ENCODE measurements at places on chromosomes 6 and 20. TPM values are rescaled to one million over a fixed set of nuclear protein-coding genes. Genes with fewer than 3 reads are reported as not detected.

Gene SLC22A3
- 51.8 TPM for total RNA-seq

Gene ADGRG6
- 32.2 TPM for total RNA-seq

Gene BTN1A1
- total RNA-seq: not detected

Gene NKAPL
- total RNA-seq: 0.33 TPM

Gene WFDC12
- 0.67 TPM for total RNA-seq

Gene TMEM74B
- total RNA-seq: 10.2 TPM

Gene ABCF1
- 55.5 TPM for total RNA-seq

Gene MDFI
- total RNA-seq: 8.9 TPM

Gene SPATS1
- 0.91 TPM for total RNA-seq

Gene TFAP2A
- total RNA-seq: 1.0 TPM

Gene FRS3
- 6.5 TPM for total RNA-seq

Gene CDSN
- total RNA-seq: not detected

Gene HMGCLL1
- 1.6 TPM for total RNA-seq

DNA sequence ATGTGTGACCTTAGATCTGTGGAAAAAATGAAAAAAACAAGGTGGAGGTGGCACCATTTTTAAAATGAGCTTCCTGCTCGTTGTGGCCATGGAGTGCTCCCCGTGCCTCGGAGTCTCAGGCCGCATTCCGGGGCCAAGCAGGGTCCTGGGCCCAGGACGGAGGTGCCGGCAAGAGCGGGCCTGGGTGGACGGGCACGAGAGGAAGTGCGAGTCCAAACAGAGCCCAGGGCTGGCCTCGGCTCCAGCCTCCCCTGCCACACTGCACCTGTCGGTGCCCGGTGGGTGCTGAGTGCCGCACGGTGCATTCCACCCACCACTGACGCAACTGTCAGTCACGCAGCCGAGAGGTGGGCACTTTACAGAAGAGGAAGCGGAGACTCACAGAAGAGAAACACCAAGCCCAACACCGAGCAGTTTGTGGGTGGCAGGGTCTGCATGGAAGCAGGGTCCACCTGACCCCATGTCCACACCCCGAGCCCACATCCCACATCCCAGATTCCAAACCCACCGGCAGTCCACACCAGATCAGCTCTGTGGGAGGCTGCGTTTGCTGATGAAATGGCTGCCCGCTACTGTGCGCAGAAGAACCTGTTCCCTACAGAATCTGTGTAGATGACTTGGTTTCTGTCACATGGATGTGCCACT, 97.7 kb downstream of the PSMB1 start:
- DNase-seq: no peak
- no peaks in the 10 kb centered on the region for H3K36me3 ChIP-seq
- no peaks in the 10 kb centered on the region for H3K27me3 ChIP-seq
- H3K4me3 ChIP-seq: no peak overlapping the region
- peaks cover 7% of the 10 kb centered on the region for H3K4me1 ChIP-seq

DNA sequence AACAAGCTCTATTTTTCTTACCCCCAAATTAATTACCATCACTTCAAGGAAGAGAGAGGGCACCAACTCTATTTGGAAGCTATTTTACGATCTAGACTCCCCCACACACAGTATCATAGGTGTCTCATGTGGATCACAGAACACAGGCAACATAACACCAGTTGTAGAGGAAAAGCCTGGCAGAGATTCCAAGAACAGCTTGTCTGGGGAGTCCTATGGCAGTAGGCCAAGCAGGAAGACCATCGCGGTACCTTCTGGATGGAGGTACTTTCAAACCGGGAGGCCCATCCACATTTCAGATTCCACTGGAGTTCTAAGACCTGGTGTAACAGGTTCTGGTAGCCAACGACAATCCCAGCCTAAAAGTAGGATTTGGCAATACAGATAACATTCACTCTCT, 37.6 kb upstream of the SPDEF start:
- H3K4me1 ChIP-seq: peaks cover 14% of the 10 kb centered on the region
- no peaks in the 10 kb centered on the region for H3K27me3 ChIP-seq
- H3K36me3 ChIP-seq: peaks cover 10% of the 10 kb centered on the region
- H3K27ac ChIP-seq: no peak overlapping the region
- no peak for DNase-seq
- H3K4me3 ChIP-seq: no peak overlapping the region

GRCh38 chr6:32170294-32170693, 5.6 kb downstream of the AGPAT1 start:
- peaks cover 24% of the 10 kb centered on the region for H3K4me1 ChIP-seq
- no peak overlapping the region for H3K4me3 ChIP-seq
- peaks cover 48% of the 10 kb centered on the region for H3K36me3 ChIP-seq

DNA sequence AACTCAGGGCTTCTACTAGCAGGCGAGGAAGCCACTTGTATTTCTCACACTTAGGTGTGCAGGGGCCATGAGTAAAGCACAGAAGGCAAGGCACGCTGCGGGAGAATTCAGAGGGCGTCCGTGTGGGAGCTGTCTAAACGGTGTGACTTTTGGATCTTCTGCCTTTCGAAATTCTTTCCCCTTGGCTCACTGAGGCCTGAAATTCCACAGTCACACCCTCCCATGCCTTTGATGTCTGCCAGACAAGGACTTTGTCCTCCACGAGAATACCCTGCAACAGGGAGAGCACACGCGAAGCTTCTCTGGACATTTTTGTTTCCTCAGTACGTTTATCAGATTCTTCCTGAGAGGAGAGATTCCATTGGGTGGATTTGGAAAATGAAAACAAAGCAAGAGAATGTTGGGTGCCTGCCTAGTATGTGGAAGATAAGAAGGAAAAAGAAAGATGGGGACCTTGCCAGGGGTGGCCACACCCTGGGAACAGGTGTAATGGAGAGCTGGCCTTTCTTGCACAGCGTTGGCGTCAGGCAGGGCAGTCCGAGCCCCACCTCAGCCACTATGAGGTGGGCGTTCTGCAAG, 235.7 kb downstream of the MYLK4 start:
- H3K4me1 ChIP-seq: no peaks in the 10 kb centered on the region
- H3K36me3 ChIP-seq: no peaks in the 10 kb centered on the region
- no peak for DNase-seq
- no peaks in the 10 kb centered on the region for H3K27me3 ChIP-seq

- no peak overlapping the region for H3K27ac ChIP-seq
- no peaks in the 10 kb centered on the region for H3K27me3 ChIP-seq
- peaks cover 3% of the 10 kb centered on the region for H3K4me1 ChIP-seq
- no peak for DNase-seq
These were observed 170.3 kb upstream of the TAB2 start for GRCh38 chr6:149147195-149147594.

GRCh38 chr6:143098054-143098671, 37.5 kb downstream of the AIG1 start:
- H3K27ac ChIP-seq: peak overlapping the region; percentile 28
- H3K36me3 ChIP-seq: no peaks in the 10 kb centered on the region
- DNase-seq: no peak
- no peaks in the 10 kb centered on the region for H3K27me3 ChIP-seq

DNA sequence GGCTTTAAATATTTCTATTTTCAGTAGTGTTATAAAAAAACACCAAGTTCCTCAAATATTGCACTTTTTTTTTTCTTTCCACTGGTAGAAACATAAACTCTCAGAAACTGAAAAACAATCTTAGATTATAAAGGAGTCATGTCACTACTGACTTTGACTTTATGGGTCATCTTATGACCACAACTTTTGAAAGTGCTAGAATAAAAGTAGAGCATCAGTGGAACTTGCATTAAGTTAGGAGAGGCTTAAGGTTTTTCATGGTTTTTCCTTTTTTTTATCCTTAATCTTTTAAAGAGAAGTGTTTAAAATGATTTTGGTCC, 56.6 kb upstream of the SUPT3H start:
- peaks cover 27% of the 10 kb centered on the region for H3K4me1 ChIP-seq
- no peaks in the 10 kb centered on the region for H3K36me3 ChIP-seq
- no peak overlapping the region for H3K4me3 ChIP-seq
- H3K27ac ChIP-seq: no peak overlapping the region
- DNase-seq: no peak
- H3K27me3 ChIP-seq: no peaks in the 10 kb centered on the region

- H3K27ac ChIP-seq: no peak overlapping the region
- peaks cover 12% of the 10 kb centered on the region for H3K4me1 ChIP-seq
- DNase-seq: no peak
- no peak overlapping the region for H3K4me3 ChIP-seq
These were observed 8.8 kb downstream of the MDFI start for GRCh38 chr6:41647061-41647511.

GRCh38 chr6:79048611-79049010, 29.4 kb downstream of the PHIP start:
- no peaks in the 10 kb centered on the region for H3K4me1 ChIP-seq
- H3K4me3 ChIP-seq: no peak overlapping the region
- H3K27me3 ChIP-seq: no peaks in the 10 kb centered on the region
- H3K36me3 ChIP-seq: peaks cover 14% of the 10 kb centered on the region

GRCh38 chr6:87572883-87573282, 16.9 kb downstream of the RARS2 start:
- H3K4me3 ChIP-seq: no peak overlapping the region
- no peaks in the 10 kb centered on the region for H3K36me3 ChIP-seq
- H3K27ac ChIP-seq: no peak overlapping the region
- no peaks in the 10 kb centered on the region for H3K27me3 ChIP-seq
- no peak for DNase-seq

DNA sequence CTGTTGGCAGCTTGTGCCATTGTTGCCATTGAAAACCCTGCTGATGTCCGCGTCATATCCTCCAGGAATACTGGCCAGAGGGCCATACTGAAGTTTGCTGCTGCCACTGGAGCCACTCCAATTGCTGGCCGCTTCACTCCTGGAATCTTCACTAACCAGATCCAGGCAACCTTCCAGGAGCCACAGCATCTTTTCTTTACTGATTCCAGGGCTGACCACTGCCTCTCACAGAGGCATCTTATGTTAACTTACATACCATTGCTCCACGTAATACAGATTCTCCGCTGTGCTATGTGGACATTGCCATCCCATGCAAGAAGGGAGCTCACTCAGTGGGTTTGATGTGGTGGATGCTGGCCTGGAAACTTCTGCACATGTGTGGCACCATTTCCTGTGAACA, 221.8 kb upstream of the FAM83B start:
- no peaks in the 10 kb centered on the region for H3K36me3 ChIP-seq
- H3K4me1 ChIP-seq: no peaks in the 10 kb centered on the region
- H3K27me3 ChIP-seq: no peaks in the 10 kb centered on the region
- no peak for DNase-seq
- no peak overlapping the region for H3K4me3 ChIP-seq

- no peaks in the 10 kb centered on the region for H3K36me3 ChIP-seq
- H3K27ac ChIP-seq: no peak overlapping the region
- H3K4me1 ChIP-seq: no peaks in the 10 kb centered on the region
- no peaks in the 10 kb centered on the region for H3K27me3 ChIP-seq
These were observed 746.8 kb downstream of the CBLN4 start for GRCh38 chr20:55258559-55258958.

DNA sequence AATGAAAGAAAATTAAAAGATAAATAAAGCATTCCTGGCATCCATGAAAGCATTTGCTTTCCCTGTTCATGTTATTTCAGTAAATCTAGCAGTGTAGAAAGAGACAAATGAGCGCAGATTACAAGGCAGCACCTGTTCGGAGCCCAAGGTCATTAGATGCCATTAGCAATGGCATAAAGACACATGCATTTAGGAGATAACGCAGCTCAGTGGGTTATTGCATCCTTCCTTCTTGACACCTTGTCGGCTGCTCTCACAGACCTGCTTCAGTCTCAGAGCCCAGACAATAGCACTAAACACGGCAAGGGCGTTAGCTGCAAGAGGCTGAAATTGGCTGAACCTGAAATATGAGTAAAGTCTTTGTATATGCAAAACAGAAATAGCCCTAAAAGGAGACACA, 140.3 kb downstream of the ATXN1 start:
- H3K27me3 ChIP-seq: no peaks in the 10 kb centered on the region
- H3K36me3 ChIP-seq: no peaks in the 10 kb centered on the region
- DNase-seq: no peak
- H3K4me1 ChIP-seq: peaks cover 4% of the 10 kb centered on the region

DNA sequence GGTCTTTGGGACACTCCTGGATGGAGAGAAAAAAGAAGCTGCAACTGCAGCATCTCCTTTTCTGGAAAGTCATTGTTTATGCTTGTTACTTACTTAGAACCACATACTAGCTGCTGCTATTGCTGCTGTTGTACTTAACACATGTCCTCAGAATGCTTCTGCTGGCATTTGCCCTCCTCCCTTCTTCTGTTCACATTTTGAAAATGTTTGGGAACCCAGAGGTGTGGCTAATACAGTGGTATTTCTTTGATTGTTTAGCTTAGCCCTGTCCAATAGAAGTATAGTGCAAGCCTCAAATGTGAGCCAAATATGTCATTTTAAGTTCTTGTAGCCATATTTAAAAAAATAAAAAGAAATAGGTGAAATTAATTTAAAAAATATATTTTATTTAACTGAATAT, 8.4 kb downstream of the DTD1 start:
- H3K27me3 ChIP-seq: no peaks in the 10 kb centered on the region
- H3K4me1 ChIP-seq: no peaks in the 10 kb centered on the region
- no peaks in the 10 kb centered on the region for H3K36me3 ChIP-seq

- H3K4me1 ChIP-seq: no peaks in the 10 kb centered on the region
- H3K27ac ChIP-seq: no peak overlapping the region
- H3K27me3 ChIP-seq: no peaks in the 10 kb centered on the region
These were observed 35.5 kb downstream of the DHX35 start for GRCh38 chr20:38997622-38998021.

DNA sequence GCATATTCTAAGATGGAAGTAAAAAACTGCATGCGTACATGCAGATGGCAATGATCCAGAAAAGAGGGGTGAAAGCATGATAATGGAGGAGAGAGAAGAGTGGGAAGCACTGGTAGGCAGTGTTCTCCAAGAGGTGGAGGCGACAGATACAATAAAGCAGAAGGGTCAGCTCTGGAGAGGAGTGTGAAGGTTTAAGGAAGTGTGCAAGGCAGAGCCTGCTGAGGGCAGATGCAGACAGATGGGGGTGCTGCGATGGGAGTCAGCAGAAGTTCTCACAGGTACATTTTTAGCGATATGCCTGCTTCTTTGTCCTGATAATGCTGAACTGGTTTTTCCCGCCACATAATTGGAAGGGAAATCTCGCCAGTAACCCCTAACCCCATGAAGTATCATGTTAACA, 81.1 kb upstream of the C6orf118 start:
- H3K36me3 ChIP-seq: no peaks in the 10 kb centered on the region
- H3K27ac ChIP-seq: no peak overlapping the region
- no peaks in the 10 kb centered on the region for H3K27me3 ChIP-seq
- DNase-seq: no peak
